T-helper 2 cell (primary cell): ENCODE measurements at places on chromosomes 7 and 10.

- DNase-seq: no peak
Observed at GRCh38 chr7:84841809-84842208, 345.0 kb downstream of the SEMA3D start.

GRCh38 chr7:91826377-91826776, 54.1 kb downstream of the MTERF1 start:
- DNase-seq: no peak

DNA sequence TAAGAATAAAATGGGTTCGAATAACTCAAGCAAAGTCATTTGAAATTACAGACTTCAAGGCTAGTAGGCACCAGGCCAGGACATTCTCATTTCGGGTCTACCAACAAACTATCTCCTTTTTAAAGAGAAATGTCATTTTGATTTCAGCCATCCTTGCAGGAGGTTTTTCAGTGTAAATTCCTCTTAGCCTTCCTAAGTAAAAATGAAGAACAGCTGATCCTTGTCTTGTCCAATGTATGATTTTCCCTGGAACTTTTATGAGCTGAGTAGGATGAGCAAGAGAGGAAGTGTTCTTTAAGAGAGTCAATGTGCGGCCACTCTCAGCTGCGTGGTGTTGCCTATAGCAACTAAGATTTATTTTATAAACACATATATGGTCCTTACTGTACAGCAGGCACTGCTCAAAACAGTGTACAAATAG, 110.1 kb downstream of the PLCE1 start:
- no peak for DNase-seq

DNA sequence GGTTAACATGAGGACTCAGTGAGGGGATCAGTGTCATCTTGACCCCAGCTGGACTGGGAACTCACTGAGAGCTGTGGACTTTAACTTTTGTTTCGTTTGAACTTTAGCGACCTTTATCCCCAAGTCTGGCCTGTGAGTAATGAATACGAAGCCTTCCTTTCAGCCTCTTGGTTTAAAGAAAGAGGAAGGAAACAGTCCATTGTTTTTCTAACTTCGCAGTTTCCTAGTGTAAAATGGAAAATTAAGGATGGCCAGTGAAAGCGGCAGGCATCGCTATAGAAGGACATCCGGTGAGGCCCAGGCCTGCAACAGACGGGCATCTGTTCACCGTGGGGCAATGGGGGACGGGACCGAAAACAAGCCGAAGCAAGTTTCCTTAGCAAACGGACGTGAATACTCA, 44.1 kb upstream of the ADO start:
- DNase-seq: no peak

- DNase-seq: no peak
Observed at GRCh38 chr10:124736491-124737136, 7.6 kb downstream of the FAM53B start.

GRCh38 chr10:36188461-36188860, 546.4 kb upstream of the FZD8 start:
- DNase-seq: no peak

- DNase-seq: no peak
Observed at GRCh38 chr10:122310311-122311050, 39.4 kb downstream of the BTBD16 start.

- no peak for DNase-seq
Observed at GRCh38 chr10:10785627-10786026, 232.0 kb upstream of the CELF2 start.

GRCh38 chr7:69630292-69630691, 32.0 kb downstream of the AUTS2 start:
- no peak for DNase-seq

- no peak for DNase-seq
Observed at GRCh38 chr10:44316187-44316921, 68.5 kb downstream of the CXCL12 start.

GRCh38 chr10:4506095-4506494, 319.9 kb upstream of the AKR1E2 start:
- no peak for DNase-seq

DNA sequence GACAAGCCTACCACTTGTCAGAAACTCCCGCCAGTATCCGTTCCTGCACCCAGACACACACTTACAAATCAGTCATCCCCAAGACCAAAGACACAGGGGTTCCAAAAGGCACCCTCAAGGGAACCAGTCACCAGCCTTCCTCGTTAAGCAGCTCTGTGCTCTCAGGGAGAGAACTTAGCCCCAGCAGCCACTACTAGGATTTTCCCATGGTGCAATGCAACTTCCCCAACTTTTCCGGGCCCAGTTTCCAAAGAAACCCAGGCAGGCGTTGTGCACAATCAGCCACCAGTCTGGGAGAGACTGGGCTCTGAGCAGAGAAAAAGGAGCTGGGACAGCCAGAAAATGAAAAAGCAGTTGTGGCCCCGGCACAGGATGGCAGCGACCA, 1.2 kb downstream of the DLG5 start:
- DNase-seq: no peak

- no peak for DNase-seq
Observed at GRCh38 chr10:119286983-119287633, 79.7 kb downstream of the GRK5 start.

DNA sequence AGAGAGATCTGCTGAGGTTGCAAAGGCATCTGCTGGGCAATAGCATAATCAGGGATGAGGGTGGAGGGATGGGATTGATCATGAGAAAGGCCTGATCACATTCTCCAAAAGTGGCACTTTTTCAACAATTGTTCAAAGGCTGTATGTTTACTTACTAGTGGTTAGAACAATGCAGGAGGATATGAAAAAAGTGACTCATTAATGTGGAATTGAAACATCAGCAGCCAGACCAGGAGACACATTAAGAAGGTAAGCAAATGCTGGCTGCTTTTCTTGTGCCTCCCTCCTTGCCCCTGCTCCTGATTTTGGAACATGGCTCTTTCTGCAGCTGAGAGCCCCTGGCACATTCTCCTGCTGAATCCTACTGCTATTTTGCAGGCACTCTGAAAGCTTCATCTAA, 63.5 kb downstream of the FAM204A start:
- no peak for DNase-seq

- peak; percentile 90 for DNase-seq
Observed at GRCh38 chr7:117124591-117125220, 171.4 kb downstream of the ST7 start.

GRCh38 chr7:139177696-139178095, 53.3 kb upstream of the UBN2 start:
- DNase-seq: no peak

DNA sequence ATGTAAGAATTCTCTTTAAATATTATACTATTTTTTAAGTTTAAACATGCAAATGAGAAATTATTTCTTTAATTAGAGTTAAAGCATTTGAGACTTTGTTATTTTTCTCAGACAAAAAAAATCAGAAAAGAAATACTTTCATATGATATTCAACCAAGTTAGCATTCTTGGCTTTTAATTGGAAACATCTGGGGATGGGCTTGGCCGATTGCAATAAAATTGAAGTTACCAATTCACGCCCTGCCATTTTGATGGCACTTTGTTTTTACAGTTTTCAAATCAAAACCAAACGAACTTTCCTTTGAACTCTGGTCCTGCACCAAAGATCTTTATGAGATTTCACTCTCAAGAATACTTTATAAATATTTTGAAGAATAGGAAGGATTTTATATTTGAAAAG, 127.7 kb downstream of the ATE1 start:
- DNase-seq: no peak

GRCh38 chr10:89482256-89482655, 53.1 kb downstream of the SLC16A12 start:
- no peak for DNase-seq

DNA sequence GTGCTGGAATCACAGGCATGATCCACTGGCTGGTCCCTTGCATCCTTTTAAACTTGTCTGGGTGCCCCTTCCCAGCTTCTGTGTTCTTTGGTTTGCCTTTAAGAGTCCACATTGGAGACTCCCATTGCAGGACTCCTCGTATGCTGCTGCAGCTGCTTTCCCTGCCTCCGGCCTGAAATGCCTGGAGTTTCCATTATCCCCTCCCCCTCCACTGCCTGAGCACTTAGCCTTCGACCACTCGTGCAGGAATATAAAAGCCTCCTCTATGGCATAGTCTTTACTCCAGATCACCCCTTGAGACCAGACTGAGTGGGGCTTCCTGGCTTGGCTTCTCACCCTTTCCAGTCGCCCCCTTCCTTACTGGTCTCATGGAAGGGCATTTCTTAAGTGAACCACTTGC, 80.2 kb downstream of the RHOBTB1 start:
- no peak for DNase-seq

GRCh38 chr7:98387544-98388226, 13.2 kb downstream of the BAIAP2L1 start:
- DNase-seq: no peak
